ENCODE measurements at places on chromosomes 7 and 10.

DNA sequence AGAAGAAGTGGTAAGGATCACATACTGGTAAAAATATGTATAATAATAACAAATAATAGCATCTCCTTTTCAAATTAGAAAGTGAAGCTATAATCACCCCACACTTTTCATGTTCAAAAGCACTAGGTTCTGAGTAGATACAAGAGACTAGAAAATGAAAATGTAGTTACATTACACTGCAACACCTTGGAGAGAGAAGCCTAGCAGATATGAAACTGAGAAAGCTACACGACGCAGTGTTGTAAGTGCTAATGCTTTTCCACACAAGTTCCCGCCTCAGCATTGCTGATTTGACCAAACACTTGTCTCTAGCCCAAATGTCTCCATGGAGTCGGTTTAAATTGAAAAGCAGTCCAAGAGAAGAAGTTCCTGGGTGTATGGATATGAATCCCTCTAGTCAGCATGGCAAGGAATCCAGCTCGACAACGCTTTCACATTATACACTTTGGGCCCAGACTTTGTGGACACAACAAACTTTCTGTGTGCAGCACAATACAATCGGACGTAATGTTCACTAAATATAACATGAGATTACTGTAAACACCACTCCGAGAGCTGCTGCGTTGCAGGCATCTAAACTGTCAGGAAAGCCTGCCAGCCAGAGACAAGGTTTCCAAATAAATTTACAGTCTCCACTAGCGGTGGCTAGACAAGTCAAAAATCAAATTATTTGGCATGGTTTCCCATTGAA lies 1.7 kb downstream of the PDE1C start:
- no peak for DNase-seq

DNA sequence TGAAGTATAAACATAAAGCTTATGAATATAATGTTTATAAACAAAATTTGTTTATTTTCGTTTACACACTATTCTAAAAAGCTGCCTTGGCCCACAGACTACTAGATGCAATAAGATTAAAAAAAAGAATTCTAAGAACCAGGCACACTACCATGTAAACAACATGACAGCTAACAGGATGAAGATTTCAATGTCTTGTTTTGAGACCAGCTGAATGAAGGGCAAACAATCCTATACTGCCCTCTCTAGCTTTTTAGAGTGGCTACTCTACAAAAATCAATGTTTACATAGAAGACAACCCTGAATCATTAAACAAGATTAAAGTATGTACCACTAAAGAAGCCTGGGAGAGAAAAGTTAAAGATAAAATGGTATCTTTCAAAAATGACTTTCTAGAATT lies 38.6 kb downstream of the SLC25A40 start:
- no peak for DNase-seq

GRCh38 chr10:130808243-130808642 lies 503.3 kb downstream of the TCERG1L start:
- no peak for DNase-seq

GRCh38 chr10:63757067-63757466 lies 235.9 kb downstream of the REEP3 start:
- DNase-seq, result no peak

GRCh38 chr10:114824391-114824790 lies 2.8 kb downstream of the FHIP2A start:
- DNase-seq, result no peak

GRCh38 chr7:129919492-129919891 lies 33.3 kb downstream of the UBE2H start:
- no peak for DNase-seq

GRCh38 chr10:60733517-60733822 lies 44.8 kb upstream of the CDK1 start:
- DNase-seq, result no peak

GRCh38 chr7:18698258-18698734 lies 202.7 kb downstream of the HDAC9 start:
- no peak for DNase-seq

DNA sequence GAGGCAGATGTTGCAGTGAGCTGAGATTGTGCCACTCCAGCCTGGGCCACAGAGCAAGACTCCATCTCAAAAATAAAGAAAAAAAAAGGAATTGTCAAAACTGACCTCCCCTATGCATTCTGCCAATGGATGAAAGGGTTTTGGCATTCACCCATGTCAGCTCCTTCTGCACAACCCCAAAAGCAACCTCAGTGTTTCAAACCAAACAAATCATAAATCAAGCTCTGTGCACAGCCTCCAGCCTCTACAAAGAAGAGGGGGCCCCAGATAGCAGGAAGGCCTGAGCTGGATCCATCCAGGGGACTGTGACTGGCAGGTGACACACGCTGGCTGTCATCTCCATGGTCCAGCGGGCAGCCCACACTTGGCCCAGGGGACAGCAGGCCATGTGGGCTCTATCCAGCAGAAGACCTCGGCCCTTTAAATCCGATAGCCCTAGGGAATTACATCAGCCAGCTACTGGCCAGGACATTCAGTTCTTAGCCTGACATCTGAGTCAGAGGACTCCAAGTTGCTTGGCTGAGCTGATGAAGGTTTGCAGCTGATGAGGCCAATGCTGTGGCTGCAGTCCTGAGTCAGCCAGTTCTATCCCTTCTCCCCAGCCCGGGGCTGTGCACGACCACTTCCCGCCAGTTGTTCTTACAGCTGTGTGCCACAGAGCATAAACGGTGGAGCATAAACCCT lies 52.0 kb upstream of the FIGNL1 start:
- no peak for DNase-seq

DNA sequence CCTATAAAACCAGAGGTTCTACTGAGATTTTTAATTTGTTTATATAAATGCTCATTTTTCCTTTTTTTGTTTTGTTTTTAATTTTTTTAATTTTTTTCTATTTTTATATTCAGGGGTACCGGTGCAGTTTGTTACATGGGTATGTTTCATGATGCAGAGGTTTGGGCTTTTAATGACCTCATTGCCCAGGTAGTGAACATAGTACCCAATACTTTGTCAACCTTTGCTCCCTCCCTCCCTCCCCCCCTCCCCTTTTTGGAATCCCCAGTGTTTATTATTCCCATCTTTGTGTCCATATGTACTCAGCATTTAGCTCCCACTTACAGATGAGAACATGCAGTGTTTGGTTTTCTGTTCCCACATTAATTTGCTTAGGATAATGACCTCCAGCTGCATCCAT lies 94.4 kb upstream of the NEBL start:
- no peak for DNase-seq

DNA sequence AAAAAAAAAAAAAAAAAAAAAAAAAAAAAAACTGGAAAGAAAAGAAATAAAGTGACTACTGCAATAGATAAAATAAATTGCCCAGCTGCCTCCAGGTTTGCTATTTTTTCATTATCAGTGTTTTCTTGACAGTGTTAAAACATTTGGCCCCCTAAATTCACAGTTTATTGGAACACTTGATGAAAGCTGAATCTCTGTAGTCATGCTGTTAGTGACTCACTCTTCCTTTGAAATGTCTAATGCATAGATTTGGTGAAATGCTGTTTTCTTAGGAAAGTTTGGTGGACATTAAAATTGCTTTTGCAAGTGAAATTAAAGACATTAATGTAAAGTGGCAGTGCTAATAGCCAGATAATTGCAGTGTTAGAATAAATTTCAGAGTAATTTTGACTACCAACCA lies 785.2 kb downstream of the NRG3 start:
- DNase-seq, result no peak

DNA sequence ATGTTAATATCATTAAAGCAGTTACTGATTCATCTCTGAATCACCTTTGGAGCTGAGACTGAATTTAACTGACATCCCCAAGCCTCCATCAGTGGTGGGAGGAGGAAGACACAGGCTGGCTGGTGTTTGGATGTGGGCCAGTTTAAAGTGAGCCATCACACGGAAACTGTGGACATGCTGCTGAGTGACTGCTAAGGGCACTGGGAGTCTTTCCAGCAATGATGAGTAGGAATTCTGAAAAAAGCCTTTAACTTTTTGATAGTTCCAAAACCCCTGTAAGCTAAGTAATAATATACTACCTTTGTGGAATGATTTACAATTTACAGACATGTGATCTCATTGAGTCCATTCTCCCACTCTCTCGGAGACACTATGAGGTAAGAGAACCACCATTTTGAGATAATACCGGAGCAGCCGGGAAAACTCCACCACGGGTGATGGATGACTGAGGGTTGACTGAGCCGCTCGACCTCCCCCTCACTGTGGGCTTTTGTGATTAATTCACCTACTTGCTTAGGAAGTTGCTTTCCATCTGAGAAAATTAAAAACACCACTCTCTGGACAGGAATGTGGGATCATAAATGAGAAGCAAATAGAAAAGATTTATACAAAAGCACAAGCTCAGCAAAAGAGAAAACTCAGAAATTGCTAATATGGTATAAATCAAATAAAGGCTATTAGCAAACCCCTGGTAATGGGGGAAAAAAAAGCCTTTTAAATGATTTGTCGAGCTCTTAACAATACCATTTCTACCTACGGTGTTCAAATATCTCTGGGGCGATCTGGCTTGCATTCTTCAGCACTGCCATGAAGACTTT lies 194.8 kb downstream of the FANK1 start:
- DNase-seq, result no peak

DNA sequence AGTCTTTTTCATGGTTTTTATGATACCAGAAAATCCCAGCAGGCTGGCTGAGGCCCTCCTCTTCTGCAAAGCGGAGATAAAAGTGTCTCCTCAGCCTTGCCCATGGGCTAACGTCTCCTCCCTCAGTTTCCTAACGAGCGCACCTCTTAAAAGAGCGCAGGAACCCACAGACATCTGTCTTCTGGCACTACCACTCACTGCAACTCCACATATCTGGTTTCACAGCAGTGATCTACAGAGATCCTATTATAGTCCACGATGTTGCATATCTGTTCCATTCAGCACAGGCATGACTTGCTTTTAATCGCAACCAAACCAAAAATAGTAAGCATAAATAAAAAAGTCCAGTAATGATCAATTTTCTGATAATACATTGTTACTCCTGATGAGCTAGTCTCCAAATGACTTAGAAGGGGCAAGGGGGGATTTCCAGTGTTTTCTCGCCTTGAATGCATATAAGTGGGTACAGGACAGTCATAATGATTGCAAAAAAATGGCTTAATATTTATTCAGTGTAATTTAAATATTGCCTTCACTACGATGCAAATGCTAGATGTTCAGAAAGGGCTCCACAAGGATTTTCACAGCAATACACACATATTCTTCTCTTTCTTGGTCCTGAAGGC lies 20.9 kb downstream of the ANKRD22 start:
- no peak for DNase-seq

GRCh38 chr7:5230265-5231067 lies 40.4 kb downstream of the WIPI2 start:
- DNase-seq, result no peak

DNA sequence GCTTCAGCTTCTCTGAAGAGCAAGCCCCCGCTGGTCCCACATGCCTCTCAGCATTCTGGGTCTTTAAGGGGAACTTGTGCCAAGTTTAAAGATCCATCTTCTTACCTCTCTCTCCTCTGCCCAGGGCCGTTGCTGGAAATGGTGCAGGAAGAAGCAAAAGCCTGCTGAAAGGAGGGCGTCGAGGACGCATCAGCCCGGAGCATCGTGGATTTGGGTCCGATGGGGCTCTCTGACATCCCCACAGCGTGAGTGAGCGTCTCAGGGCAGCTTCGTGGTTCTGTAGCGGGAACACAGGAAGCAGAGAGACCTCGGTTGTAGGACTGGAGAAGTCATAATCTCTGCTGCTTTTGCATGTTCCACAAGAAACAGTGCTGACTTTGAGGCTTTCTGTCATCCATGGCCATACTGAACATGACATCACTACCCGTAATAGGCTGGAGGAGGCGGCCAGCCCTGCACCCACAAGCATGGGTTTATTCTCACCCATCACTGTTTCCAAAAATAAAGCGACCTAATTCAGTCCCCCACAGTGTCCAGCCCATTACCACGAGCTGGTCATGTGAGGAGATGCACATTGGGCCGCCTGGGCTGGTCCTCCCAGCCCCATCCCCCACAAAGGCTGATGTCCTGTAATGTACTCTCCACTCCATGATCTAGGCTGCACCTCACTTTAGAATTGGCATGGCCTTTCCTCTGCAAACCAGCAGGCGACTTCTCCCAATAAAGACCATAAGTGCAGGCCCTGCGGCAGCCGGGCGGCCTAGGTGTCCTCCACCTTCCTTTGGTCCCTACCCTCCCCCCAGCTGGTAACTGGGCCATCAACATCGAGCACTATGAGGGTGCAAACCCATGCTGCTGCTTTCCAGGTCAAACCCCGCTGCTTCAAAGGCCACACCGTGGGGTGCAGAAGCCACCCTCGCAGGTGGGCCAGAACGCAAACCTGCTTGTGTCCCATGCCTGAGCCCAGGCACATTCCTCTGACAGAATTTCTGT lies 276.9 kb downstream of the TNS3 start:
- DNase-seq, result no peak

- DNase-seq, result no peak
These were observed 65.7 kb downstream of the TRIM24 start for GRCh38 chr7:138525757-138526156.

DNA sequence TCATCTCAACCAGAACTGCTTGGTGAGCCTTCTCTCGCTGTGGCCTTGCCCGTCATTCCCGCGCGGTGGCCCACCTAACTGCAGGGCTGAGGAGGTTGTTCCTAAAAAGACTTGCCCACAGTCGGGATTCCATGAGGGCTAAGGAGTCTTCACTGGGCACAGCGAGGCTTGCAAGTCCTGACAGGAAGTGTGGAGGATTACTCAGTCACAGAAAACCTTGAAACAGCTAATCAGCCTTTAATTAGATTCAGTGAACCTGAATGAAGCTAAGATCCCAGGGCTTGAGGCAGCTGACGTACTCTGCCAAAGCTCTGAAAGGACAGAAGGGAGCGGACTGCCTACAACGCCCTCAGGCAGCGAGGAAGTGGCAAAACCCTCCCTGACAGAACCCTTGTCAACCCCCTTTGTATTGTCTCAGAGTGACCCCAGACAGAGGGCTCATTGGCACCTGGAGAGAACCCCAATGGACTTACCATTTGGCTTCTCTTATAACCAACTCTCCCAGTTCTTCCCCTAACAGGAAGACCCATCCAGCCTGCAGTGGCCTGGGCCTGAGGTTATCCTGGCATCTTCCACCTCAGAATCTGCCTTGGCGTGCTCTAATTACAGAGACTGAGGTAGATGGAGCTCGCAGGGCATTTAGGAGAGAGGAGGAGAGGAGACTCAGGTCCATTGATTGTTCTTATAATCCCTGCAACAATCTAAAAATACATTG lies 2.5 kb upstream of the LAMB4 start:
- no peak for DNase-seq

DNA sequence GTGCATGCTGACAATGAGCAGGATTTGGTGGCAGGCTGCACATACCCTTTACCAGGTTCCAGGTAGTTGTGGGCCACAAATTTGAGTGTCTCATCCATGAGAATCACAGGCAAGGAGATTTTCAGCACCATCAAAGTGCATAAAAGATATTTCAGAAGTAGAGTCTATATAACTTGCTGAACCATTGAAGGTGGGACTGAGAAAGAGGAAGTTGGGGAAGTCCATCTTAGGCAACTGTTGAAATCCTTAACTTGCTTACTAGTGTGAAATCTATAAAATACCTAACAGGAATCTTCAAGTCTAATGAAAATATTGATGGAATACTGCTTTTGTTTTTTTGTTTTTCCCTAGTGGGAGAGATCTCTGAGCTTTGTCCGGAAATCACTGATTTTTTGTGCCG lies 325.1 kb upstream of the PLXDC2 start:
- DNase-seq, result no peak

GRCh38 chr10:29243750-29244149 lies 45.1 kb upstream of the LYZL1 start:
- no peak for DNase-seq
